ENCODE measurements at places on chromosomes 5 and 9.
A peak's percentile ranks its signal among the peaks of the same experiment; 100 is the strongest.

DNA sequence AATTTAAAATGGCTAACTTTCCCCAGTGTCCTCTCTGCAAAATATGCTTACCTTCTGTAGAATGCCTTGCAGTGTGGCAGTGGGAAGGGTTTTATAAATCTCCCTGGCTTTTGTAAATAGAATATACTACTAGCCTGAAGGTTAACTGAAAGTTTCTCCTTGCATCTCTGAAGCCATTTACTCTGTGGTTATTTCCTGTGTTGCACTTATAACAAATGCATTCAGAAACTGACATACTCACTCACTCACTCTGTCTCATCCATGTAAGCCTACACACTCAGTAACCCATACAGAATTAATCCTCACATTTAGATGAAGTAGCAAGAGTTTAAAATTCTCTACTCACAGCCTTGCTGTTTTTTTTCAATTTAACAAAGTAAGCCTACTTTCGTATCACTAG is 87.1 kb upstream of the SH3GL2 start:
- DNase-seq: no peak

DNA sequence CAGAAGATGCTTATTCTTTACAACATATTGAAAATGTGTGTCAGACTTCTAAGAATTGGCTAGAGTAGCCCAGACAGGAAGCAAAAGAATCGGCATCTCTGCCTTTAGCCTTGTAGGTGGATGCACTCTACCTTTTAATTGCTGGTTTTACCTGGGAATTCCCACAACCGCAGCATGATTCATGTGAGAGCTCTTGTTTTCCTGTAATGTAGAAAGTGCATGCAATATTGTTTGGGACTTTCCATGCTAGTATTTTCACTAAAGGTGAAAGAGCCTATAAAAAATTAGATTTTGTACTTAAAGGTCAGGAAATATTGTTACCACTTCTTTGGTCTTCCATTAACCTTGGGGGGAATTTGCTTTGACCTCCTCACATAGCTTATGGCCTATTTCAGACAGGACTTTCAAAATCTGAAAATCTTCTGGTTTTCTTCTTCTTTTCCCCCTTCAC is 89.8 kb downstream of the NTRK2 start:
- no peak for DNase-seq

GRCh38 chr9:104027295-104027694 is 66.8 kb upstream of the SMC2 start:
- no peak for DNase-seq

- DNase-seq: no peak
Measured at GRCh38 chr9:70954596-70955143, 166.8 kb downstream of the TRPM3 start.

GRCh38 chr5:79689541-79690466 is at the start of gene CMYA5:
TSS of gene CMYA5 (plus strand) at chr5:79689836. CDS start at chr5:79689908, 72 bp downstream.
- peak; percentile 81 for DNase-seq

DNA sequence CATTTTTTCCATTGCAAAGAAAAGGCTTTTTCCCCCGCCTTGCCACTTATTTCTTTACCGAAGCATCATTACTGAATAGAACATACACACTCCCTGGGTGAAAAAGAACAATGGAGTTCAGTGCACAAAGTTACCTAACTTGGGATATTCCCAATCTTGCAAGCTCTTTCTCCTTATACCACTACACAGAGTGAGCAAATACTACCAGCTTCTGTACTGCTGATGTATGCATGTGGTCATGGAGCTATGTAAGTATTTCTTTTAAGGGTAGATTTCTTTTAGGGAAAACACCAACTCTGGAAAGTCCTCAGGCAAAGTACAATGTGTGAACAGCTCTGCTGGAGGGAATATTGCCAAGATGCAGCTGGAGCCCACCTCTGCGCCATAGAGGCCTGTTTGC is 81.1 kb downstream of the AOPEP start:
- DNase-seq: no peak

- DNase-seq: no peak
Measured at GRCh38 chr5:71829206-71829605, 110.1 kb downstream of the CARTPT start.

GRCh38 chr5:143812085-143812705 is at the start of gene HMHB1:
TSS of gene HMHB1 (plus strand) at chr5:143812161.
- DNase-seq: no peak

- DNase-seq: no peak
Measured at GRCh38 chr5:145539201-145539600, 295.9 kb downstream of the PRELID2 start.

DNA sequence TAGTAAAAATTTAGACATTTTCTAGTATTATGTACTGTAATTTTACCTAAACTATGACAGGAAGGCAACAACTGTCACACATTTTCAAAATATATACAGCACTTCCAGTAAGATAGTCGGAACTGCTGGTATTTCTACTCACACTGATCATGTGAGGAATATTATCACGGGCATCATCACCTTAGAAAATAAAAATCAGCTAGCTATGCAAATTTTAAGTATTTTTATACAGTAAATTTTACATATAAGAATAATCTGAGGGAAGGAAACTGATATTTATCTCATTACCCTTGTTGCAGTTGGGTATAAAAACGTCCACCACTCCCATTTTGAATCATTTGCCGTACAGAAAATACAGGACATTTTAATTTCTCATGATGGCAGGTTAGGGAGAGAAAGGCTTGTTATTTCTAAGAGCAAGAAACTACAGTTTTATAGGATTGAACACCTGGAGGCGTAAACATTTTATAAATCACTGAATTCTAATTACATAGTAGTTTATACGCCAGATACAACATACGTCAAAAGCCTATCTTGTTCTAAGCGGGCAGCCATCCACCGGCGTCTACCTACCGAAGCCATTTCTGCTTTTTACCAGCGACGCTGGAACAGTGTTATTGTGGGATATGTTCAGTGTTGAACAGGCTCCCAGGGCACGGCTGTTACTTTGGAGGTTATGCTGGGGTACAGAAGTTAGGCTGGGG is 729 bp upstream of the TNPO1 start:
- DNase-seq: no peak

- DNase-seq: no peak
Measured at GRCh38 chr5:19608444-19609002, 379.5 kb downstream of the CDH18 start.

DNA sequence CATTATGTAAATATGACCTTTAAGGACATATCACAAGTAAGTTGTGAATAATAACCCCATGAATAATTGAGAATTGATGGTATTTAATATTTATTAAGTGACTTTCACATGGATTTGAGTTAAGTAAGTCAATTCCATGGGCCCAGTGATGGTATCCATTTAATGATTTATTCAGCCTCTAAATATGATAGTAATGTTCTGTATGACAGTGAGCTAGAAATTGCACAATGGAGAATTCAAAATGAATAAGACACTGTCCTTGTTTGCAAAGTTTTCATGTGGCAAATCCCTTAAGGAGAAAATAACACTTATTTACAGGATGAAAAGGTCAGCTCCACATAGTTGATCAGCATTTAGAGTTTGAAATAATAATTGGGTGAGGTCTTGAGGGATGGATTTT is 160.7 kb downstream of the PDE4D start:
- no peak for DNase-seq

GRCh38 chr9:97900103-97900737 is 22.1 kb downstream of the TRMO start:
- DNase-seq: no peak

GRCh38 chr9:89969156-89969675 is 364.4 kb downstream of the GADD45G start:
- no peak for DNase-seq

GRCh38 chr9:35488566-35489312 is 1.2 kb upstream of the RUSC2 start:
- DNase-seq: no peak

- no peak for DNase-seq
Measured at GRCh38 chr9:22469928-22470544, 23.4 kb downstream of the DMRTA1 start.

DNA sequence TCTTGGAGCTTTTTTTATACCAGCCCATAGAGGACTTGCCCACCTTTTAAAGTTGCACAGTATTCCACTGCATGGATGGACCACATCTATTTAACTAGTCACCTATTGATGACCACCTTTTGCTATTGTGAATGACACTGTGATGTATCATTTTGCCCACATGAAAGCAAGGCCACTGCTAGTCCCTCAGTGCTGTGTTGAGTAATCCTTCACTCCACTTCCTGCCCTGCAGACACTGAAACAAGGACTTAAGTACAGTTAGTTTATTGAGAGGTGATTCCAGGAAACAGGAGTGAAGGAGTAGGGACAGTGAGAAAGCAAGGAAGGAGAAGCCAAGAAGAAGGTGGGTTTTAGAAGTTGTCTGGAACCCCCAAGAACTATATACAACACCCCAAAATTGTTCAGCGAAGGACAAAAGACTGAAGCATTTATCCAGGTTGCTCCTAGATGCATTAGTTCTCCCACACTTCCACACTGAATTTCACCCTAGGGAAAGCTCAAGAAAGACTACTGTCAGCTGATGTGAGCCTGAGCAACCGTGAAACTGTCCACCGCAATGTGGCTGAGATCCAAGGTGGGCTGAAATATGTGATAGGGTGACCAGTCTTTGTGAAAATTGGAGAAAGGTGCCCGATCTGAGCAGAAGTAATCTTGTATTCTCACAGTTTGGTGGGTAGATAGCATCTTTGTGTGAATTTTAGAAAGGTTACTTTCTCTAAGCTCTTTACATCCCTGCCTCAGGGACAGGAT is 45.2 kb upstream of the ANKRD31 start:
- DNase-seq: no peak

- no peak for DNase-seq
Measured at GRCh38 chr5:86542532-86542931, 75.2 kb upstream of the COX7C start.

- DNase-seq: peak; percentile 42
Measured at GRCh38 chr9:89953824-89954615, 349.2 kb downstream of the GADD45G start.

GRCh38 chr5:108303611-108304010 is 78.3 kb downstream of the FBXL17 start:
- DNase-seq: no peak

- no peak for DNase-seq
Measured at GRCh38 chr5:31703757-31704156, 64.8 kb downstream of the PDZD2 start.

GRCh38 chr9:6590334-6590733 is 55.2 kb downstream of the GLDC start:
- DNase-seq: no peak

GRCh38 chr5:101271416-101271815 is 368.3 kb upstream of the ST8SIA4 start:
- DNase-seq: no peak

DNA sequence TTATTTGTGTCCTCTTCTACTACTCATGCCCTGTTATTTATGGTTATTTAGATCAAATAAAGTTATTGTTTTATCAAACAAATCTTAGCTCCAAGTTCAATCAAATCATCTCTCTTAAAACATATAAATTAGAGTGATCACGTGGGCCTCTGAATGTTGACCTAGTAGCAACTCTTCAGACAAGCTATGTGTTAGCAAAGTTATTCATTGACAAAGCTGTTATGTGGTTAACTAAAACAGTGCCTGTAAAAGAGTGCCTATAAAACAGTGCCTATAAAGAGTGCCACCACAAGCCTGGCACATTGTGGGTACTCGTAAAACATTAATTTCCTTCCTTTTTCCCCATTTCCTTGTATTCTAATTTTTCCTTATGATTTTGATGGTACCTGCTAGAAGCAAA is 421.9 kb downstream of the HCN1 start:
- no peak for DNase-seq

- DNase-seq: peak; percentile 71
Measured at GRCh38 chr9:129138476-129139232, 27.4 kb downstream of the PTPA start.
